Activated CD4-positive, CD25-positive, alpha-beta regulatory T cell treated with anti-CD3 and anti-CD28 coated beads, Interleukin-2, amount 50 U/mL, for 72 hours (primary cell): ENCODE measurements at places on chromosomes 2 and 18.

- DNase-seq: no peak
These were observed 85.9 kb downstream of the MTCL1 start for GRCh38 chr18:8791171-8791651.

DNA sequence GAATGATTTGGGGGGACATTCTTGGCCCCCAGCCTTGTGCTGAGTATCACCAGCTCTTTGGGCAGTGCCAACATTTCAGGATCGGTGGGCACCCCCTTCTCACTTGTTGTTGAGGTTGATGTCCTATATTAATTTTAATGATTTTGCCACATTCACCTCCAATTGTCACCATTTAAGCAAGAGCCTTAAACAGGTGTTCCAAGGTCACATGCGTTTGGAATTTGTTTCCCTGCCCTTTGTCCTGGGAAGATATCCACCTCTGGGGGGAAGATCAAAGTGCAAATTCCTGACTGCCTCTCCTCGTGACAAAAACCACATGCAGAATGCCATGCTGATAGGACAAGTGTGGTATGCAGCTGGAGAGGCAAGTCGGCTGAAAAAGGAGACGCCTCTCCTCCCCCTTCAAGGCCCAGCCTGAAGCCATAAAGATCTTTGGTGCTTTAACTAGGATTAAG lies 72.5 kb upstream of the ID2 start:
- no peak for DNase-seq

DNA sequence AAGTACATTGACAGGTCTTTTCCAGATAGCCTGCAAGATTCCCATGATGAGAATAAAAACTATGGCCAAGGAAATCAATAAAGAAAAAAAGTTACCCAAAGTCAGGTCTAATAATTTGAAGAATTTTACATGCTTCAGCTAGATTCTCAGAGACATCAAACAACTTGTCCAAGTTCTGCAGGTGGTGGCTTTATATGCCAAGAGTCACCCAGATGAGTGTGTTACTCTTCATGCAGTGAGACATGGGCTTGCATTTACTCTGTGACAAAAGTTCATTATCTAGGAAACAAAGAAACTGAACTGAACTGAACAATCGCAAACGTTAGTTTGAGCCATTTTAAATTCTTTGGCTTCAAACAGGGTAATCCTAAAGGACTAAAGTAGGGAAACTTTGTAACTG lies 548.5 kb upstream of the SYT4 start:
- DNase-seq: no peak

- DNase-seq: no peak
These were observed 141.7 kb downstream of the CMPK2 start for GRCh38 chr2:6723865-6724604.

- DNase-seq: no peak
These were observed 951.7 kb upstream of the CNTNAP5 start for GRCh38 chr2:123073371-123073770.

DNA sequence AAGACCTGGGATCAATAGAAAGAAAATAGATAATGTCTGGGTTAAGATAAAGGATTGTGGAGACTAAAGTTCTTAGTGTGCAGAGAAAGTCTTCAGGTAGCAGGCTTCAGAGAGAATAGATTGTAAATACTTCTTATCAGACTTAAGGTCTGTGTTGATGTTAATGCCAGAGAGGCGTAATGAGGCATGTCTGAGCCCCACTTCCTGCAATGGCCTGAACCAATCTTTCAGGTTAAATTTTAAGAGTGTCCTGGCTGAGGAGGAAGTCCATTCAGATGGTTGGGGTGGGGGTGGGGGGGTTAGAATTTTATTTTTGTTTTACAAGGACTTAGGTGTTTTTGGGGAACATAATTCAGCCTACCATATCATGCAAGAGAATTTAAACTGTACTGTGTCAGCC lies 129.5 kb downstream of the EVA1A start:
- DNase-seq: no peak
